ENCODE measurements at places on chromosomes 1 and 21.

DNA sequence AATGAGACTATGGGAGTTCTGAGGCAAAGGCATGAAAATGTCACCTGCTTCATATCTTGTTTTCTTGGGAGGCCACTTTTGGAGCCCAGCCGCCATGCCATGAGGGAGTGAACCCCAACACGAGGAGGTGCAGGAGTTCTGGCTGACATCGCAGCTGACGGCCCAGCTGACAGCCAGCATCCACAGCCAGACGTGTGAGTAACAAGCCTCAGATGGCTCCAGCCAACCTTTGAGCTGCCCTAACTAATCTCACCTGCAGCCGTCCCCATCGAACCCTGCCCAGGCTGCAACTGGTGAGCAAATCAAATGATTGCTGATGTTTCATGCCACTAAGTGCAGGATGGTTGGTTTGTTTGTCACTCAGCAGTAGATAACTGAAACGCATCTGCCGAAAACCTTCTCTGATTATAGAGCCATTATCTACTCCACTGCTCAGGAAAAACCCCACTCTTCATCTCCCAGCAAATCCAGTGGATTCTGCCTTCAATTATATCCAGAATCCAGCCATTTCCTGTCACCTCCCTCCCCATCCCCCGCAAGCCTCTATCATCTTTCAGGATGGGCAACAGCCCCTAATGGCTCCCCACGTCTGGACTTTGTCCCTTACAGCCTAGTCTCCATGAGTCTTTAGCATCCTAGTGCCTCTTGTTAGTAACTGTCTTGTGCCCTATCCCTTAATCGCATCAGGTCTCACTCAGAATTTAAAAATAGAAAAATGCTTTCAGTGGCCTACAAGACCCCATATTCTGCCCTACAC, 18.5 kb upstream of the RAB4A start:
- peak; percentile 7 for DNase-seq

DNA sequence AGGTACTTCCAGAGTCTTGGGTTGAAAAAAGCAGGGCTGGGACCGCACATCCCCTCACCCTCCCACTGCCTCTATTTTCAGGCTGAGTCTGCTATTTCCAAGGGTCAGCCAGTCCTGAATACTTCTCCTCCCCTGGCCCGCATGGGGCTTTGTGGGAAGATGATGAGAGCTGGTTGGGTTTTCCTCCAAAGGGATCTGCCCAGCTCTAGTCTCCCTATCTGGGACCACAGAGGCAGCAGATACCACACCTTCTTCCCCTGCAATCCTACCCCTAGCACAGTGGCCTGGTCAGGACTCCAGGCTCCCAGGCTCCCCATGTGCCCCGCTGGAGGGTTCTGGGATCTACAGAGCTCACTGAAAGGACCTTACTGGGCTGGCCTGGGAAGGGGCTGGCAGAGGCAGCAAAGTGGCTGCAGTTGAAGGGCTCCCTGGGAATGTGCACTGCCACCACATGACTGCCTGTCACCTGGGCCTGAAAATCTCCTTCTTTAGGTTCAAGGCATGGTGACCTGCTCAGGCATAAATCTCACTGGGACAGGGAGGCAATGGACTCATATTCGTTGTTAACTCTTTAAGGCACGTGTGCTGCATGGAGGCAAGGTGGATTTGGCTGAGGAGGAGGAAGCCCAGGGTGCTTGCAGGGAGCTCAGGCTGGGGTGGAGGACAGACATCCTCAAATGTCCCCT, 13.1 kb downstream of the CACNA1S start:
- peak; percentile 81 for DNase-seq

DNA sequence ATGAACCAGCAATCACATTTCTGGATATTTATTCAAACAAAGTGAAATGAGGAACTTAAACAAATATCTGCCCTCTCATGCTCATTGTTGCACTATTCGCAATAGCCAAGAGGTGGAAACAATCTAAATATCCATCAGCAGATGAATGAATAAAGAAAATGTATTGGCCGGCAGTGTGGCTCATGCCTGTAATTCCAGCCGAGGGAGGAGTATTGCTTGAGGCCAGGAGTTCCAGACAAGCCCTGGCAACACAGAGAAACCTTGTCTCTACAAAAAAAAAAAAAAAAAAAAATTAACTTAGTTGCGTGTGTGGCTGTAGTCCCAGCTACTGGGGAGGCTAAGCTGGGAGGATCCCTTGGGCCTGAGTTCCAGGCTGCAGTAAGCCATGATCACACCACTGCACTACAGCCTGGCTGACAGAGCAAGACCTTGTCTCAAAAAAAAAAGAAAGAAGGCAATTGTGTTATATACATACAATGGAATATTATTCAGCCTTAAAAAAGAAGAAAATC, 191.4 kb downstream of the AKT3 start:
- no peak for DNase-seq

- DNase-seq = no peak
These were observed 9.5 kb downstream of the ST6GALNAC5 start for GRCh38 chr1:76876655-76877395.

GRCh38 chr1:44220001-44220751, 6.9 kb downstream of the DMAP1 start:
- no peak for DNase-seq

DNA sequence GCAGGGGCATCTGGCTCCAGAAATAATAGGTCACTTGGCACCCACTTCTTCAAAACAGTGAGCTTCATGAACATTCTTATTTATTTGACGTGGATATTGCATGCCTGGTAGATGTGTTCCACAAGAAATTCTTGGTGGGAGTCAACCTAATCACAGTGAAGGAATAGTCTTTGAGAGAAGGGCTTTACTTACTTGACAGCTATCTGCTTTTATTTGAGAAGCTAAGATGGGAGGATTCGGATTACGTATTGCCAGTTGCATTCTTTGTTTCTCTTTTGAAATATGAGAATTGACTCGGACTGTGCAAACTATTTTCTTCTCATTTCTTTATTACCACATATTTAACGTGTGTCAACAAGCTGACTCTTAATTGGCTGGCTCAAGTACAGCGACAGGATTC, 117.2 kb downstream of the FASLG start:
- DNase-seq = no peak

- DNase-seq = no peak
These were observed 168.9 kb upstream of the C21orf91 start for GRCh38 chr21:17988102-17988437.

DNA sequence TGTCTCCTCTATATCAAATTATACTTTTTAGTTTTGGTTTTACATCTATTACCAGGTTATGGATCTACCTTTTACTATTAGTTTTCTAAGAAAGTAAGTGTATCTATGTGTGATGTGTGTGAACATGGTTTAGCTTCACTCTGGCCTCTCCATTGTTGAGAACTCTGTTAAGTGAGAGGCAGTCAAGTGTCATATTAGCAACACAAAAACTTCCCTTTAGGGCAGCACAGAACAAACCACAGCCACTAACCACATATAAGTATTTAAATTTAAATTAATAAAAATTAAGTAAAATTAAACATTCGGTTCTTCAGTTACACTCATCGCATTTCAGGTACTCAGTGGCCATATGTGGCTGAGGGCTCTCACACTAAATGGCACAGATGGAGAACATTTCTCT, 96.6 kb downstream of the DPYD start:
- no peak for DNase-seq

- peak; percentile 46 for DNase-seq
These were observed 434 bp downstream of the EVA1B start for GRCh38 chr1:36322786-36323635.

- DNase-seq = no peak
These were observed 36.2 kb downstream of the ASH1L start for GRCh38 chr1:155526356-155526755.

- no peak for DNase-seq
These were observed 40.7 kb downstream of the AGO3 start for GRCh38 chr1:35971601-35972000.

GRCh38 chr1:217214551-217214950, 416.3 kb downstream of the GPATCH2 start:
- DNase-seq = no peak

- no peak for DNase-seq
These were observed 15.7 kb upstream of the LMNA start for GRCh38 chr1:156098784-156099183.

GRCh38 chr1:64471218-64472039, 1.5 kb downstream of the CACHD1 start:
- DNase-seq = peak; percentile 65

GRCh38 chr1:205421798-205422197, at the start of gene LEMD1:
TSS of gene LEMD1 (minus strand) at chr1:205422056. CDS start at chr1:205420536, 1,520 bp downstream.
- DNase-seq = no peak

- no peak for DNase-seq
These were observed 27.9 kb downstream of the ANGEL2 start for GRCh38 chr1:212987702-212988322.

DNA sequence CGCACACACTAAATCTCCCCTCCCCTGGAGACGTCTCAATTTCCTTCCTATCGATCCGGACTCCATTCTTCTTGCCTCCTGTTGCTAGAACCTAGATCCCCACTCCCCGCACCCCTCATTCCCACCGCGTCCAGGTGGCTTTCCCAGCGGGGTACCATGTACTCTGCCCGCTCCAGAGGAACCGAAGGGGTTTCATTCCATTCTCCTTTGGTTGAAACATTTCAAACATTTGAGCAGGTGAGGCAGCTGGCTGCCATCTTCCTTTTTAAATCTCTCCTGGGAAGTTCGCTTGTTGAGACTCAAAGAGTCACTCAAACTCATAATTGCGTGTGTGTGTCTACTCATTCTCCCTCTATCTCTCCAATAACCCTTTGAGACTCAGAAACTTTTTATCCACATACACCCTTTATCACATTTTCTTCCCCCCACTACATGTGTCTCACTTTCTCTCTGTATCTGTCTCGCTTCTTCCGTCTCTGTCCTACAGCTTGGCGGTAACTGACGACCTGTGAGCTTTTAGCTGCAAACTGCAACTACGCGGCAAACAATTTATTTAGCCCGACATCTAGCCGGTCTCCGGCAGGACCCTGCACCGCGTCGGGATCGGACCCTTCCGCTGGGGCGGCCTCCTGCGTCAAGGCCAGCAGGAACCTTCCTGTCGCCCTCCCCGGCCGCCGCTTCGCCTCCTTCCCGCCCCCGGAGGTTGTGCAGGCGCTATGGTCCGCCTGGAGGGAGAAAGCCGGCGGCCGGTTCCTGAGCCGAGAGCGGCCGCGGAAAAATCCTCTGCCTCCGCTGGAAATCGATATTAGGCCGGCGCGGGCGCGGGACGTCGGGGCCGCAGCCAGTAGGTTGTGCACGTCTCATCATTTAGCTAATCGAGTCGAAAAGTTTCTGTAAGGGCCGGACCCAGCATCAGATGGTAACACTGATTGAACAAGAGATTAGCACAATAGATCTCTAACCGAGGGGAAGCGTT, 3.0 kb upstream of the FOXD3 start:
- peak; percentile 61 for DNase-seq

GRCh38 chr1:151975311-151976014, 18.2 kb downstream of the S100A10 start:
- no peak for DNase-seq

GRCh38 chr1:88219521-88219920, 464.6 kb upstream of the PKN2 start:
- no peak for DNase-seq

GRCh38 chr1:97947695-97948094, 26.9 kb upstream of the DPYD start:
- no peak for DNase-seq

GRCh38 chr1:108661030-108661609, at the start of gene HENMT1:
TSS of gene HENMT1 (minus strand) at chr1:108661093. CDS start at chr1:108659884, 1,209 bp downstream.
- DNase-seq = peak; percentile 74

DNA sequence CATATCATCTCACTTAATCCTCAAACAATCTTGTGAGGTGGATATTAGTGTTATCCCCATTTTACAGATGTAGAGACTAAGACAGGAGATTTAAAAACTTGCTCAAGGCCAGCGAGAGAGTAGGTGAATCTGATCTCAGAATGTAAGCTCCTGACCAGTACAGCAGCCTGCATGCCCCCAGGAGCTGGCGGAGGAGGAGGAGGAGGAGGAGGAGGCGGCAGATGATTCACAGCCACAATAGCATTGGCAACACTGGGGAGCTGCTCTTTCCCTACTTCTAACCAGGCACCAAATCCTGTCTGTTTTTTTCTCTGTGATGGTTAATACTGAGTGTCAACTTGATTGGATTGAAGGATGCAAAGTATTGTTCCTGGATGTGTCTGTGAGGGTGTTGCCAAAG, 243.2 kb downstream of the ATG4C start:
- DNase-seq = peak; percentile 22

GRCh38 chr1:32128479-32128878, 20.6 kb downstream of the KPNA6 start:
- DNase-seq = no peak

DNA sequence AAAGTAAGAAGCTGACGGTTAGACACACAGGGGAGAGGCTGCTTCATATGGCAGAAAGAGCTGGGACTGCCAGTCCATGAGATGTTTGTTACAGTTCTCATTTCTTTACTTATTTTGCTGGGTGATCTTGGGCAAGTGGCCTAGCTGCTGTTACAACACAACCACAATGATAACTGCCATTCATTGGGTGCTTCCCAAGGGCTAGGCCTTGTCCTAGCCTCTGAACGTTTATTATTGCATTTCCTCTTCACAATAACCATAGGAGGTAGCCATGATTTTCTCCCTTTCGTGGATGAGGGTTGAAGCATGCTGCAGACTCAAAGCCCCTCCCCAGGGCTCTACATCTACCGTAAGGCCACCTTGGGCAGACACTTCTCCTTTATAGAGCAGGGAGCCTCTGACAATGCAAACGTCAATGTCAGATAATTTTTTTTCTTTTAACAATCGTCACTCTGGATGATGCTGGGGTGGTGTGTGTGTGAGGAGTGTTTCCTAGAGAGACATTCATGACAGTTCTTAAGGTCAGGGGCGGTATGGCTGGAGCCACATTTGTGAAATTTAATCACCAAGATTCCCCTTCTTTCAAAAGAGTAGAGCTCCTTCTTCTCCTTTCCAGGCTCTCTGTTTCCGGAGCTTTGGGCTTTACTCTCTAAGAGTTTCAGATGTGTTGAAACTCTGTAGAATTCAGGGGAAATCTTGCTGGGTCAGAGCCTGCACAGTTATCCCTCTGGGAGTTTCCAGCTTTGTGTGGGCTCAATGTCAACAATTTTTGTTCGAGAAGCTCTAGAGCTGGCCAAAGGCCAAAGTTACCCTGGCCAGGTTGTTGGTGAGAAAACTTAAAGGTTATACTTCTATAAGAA, 138.5 kb upstream of the SGIP1 start:
- DNase-seq = no peak

DNA sequence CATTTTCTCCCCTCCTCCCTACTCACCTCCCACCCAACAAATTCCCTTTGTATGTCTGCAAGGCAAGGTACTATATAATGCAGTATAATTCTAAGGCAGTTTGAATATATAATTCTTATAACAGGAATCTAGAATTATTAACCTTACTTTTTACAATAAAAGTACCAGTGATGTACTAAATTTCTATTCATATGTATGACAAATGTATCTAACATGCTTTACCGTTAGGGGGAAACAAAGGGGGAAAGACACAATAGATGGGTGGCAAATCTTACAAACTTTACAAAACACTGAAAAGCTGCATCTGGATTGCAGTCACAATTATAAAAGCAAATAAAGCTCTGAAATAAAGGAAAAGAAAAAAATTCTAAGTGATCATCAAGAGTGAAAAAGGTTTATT, 2.3 kb downstream of the PIK3R3 start:
- DNase-seq = no peak

GRCh38 chr21:35314857-35315582, 265.9 kb upstream of the RUNX1 start:
- DNase-seq = no peak

- DNase-seq = no peak
These were observed 330.3 kb upstream of the SNX7 start for GRCh38 chr1:98331243-98331642.

- DNase-seq = peak; percentile 26
These were observed 506.8 kb upstream of the CAMK1G start for GRCh38 chr1:209076688-209077087.

All from ELF-1 (cell line).